ENCODE measurements at places on chromosomes 5 and 9.
A peak's percentile ranks its signal among the peaks of the same experiment; 100 is the strongest.

DNA sequence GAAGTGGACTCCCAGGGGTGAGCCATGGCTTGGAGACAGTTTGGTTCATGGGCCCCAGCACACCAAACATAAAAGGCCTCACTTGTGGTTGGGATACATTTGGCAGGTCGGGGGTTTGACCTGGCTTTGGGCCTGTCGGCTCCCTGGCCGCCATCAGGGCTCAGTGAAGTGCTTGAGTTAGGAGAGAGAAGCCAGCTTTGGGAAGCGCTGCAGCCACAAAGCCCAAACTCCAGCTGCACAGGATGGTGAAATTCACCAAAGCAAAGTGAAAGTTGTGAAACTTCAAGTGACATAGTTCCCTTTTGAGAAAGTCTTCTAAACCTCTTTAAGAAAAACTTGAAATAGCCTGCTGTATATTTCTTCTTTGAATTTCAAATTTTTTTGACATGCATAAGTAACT is 27.5 kb downstream of the SLC46A2 start:
- peak; percentile 48 for DNase-seq

DNA sequence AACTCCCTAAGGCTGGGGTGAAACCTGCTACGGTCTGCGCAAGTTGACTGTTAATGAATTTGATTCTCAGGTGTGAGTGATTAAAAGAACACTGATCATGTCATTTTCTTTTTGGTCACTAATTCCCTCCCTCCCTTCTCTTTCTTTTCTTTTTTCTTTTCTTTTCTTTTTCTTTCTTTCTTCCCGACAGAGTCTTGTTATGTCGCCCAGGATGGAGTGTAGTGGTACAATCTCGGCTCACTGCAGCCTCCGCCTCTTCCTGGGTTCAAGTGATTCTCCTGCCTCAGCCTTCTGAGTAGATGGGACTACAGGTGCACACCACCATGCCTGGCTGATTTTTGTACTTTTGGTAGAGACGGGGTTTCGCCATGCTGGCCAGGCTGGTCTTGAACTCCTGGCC is 2.6 kb downstream of the ANXA1 start:
- DNase-seq, result no peak

GRCh38 chr9:114929201-114929600 is 1.2 kb downstream of the TNFSF8 start:
- no peak for DNase-seq

GRCh38 chr9:112530751-112531205 is 44.2 kb downstream of the KIAA1958 start:
- DNase-seq, result peak; percentile 53

DNA sequence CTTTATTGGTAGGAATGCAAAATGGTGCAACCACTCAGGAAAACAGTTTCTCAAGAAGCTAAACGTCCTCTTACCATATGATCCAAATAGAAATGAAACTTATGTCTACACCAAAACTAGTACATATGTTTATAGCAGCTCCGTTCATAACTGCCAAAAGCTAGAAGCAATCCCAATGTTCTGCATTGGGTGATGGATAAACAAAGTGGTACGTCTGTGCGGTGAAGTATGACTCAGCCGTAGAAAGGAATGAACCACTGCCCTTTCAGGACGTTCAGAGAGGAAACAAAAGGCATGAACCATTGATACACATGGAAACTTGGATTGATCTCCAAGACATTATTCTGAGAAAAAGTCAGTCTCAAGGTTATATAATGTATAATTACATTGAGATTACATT is 27.6 kb downstream of the HNRNPH1 start:
- peak; percentile 91 for DNase-seq
